Esophagus (tissue), 2 donors: ENCODE measurements at places on chromosomes 4 and X. TPM values are rescaled to one million over a fixed set of nuclear protein-coding genes. Genes with fewer than 3 reads are reported as not detected.

Gene GPC4
- polyA plus RNA-seq = 4.0 TPM

Gene CEP44
- polyA plus RNA-seq = 4.5 TPM

Gene GAGE12E
- polyA plus RNA-seq = not detected

Gene EPGN
- polyA plus RNA-seq = 63.1 TPM

Gene CFAP47
- not detected for polyA plus RNA-seq

Gene TLL1
- polyA plus RNA-seq = 0.35 TPM

Gene GAGE12J
- not detected for polyA plus RNA-seq

Gene GATB
- polyA plus RNA-seq = 29.4 TPM

Gene DIPK2B
- 3.7 TPM for polyA plus RNA-seq

Gene AGTR2
- polyA plus RNA-seq = not detected

Gene SPON2
- polyA plus RNA-seq = 17.0 TPM

Gene ARAP2
- 7.5 TPM for polyA plus RNA-seq

Gene ITGB1BP2
- polyA plus RNA-seq = 1.3 TPM

Gene GRID2
- polyA plus RNA-seq = 0.02 TPM

Gene HSFX1
- polyA plus RNA-seq = 0.51 TPM

Gene CCDC120
- polyA plus RNA-seq = 23.1 TPM

Gene FAM199X
- 5.8 TPM for polyA plus RNA-seq

Gene MEPE
- polyA plus RNA-seq = not detected

Gene RNF212
- 1.7 TPM for polyA plus RNA-seq

Gene NEUROG2
- polyA plus RNA-seq = not detected

Gene LNX1
- polyA plus RNA-seq = 16.8 TPM

Gene PIGA
- polyA plus RNA-seq = 8.4 TPM
